Fibroblast of skin of back (primary cell): ENCODE measurements at places on chromosomes 1 and 21.

DNA sequence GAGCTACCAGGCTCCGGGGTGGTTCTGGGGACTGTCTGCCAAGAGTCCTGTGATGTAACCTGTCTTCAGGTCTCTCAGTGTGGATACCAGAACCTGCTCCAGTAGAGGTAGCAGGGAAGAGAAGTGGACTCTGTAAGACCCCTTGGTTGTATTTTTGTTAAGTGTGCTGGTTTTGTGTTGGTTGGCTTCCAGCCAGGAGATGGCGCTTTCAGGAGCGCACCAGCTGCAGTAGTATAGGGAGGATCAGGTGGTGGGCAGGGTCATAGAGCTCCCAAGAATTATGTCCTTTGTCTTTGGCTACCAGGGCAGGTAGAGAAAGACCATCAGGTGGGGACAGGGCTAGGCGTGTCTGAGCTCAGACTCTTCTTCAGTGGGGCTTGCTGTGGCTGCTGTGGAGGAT lies 1147.2 kb upstream of the ADGRL4 start:
- no peak for DNase-seq

DNA sequence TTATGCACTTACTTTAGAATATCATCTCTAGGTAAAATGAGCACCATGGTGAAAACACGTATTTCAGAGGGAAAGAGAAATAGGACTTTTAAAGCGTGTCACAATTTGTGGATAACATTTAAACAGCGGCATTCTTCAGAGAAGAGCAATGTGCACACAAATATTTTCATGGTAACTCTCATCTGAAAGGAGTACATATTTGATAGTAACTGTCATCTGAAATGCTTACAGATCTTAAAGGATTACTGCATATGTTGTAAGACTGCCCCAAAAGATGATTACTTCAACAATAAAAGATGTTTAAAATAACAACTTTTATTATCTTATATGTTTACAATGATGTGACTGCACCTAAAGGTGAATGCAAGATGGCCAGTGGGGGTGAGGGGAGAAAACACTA lies 408.8 kb downstream of the PLA2G4A start:
- DNase-seq = peak; percentile 15

- DNase-seq = peak; percentile 70
These were observed 2.7 kb downstream of the RGL1 start for GRCh38 chr1:183807549-183808168.

DNA sequence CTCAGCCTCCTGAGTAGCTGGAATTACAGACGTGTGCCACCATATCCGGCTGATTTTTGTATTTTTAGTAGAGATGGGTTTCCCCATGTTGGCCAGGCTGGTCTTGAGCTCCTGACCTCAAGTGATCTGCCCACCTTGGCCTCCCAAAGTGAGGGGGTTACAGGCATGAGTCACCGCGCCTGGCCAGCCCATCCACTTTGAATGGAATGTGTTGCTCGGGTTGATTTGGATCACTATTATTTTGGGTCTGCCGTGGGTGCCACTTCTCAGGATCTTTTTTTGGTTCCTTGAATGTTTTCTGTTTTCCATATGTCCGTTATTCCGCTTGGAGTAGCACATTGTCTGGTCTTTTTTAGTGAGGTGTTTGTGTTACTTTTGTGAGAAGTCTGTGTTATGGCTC lies 17.0 kb downstream of the PCNT start:
- no peak for DNase-seq

GRCh38 chr1:153443486-153443885 lies 17.0 kb downstream of the S100A7 start:
- no peak for DNase-seq

GRCh38 chr1:69967245-69967766 lies 238.1 kb downstream of the LRRC40 start:
- DNase-seq = peak; percentile 38

DNA sequence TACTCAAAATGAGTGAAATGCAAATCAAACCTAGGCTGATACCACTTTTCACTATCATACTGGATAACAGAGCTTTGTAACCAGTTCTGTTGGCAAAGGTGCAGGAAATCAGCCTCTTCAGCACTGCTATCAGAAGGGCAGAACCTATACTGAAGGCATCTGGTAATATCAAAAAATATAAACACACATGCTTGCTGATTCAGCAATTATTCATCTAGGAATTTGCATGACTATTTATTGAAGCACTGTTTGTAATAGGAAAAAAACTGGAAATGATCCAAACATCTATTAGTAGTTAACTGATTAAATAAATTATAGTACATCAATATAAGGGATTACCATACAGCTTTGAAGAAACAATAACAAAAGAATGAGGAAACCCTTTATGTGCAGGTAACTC lies 21.4 kb downstream of the ARHGAP29 start:
- no peak for DNase-seq
